ENCODE measurements at places on chromosomes 1 and 21.

- DNase-seq = no peak
These were observed 70.7 kb upstream of the DAB1 start for GRCh38 chr1:57494530-57495079.

- no peak for DNase-seq
These were observed 334.8 kb downstream of the RPS6KC1 start for GRCh38 chr1:213385806-213386324.

GRCh38 chr1:50929376-50929958 lies 30.6 kb downstream of the FAF1 start:
- no peak for DNase-seq

DNA sequence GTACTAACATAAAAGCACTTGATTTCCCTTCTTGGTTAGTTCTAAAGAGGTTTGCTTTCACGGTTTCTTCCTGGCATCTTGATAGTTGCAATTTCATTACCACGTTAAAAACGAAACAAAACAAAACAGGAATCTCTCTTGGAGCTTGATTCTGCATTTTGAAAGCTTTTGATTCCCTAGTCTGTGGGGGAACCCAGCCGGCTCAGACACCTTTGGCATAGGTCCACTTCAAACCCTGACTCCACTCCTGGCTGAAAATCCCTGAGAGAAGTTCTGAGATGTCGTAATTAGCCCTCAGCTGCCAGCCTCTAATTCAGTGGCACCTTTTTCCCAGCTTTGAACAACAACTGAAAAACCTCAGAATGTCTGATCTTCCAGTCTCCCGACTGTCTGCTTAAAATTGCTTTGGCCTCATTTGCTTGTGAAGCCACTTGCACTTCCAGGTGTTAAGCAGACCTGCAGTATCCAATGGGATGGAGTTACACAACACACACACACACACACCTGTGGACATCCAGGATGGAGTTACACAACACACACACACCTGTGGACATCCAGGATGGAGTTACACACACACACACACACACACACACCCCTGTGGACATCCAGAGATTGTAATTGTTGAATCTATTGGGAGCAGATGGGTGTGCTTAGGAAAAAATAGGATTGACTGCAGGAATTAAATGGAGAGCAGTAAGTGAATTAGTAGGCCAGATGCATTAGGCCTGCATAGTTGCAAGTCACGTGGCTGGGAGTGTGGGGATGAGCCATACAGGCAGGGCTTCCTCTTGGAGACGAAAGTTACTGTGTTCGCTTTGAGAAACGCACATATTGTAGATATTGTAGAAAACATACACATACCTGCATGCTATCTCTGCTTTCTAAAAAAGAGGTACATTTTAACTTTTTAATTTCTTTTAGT lies 285.6 kb upstream of the FMN2 start:
- DNase-seq = no peak

GRCh38 chr1:23793861-23794731 lies 3.2 kb downstream of the LYPLA2 start:
- DNase-seq = no peak

DNA sequence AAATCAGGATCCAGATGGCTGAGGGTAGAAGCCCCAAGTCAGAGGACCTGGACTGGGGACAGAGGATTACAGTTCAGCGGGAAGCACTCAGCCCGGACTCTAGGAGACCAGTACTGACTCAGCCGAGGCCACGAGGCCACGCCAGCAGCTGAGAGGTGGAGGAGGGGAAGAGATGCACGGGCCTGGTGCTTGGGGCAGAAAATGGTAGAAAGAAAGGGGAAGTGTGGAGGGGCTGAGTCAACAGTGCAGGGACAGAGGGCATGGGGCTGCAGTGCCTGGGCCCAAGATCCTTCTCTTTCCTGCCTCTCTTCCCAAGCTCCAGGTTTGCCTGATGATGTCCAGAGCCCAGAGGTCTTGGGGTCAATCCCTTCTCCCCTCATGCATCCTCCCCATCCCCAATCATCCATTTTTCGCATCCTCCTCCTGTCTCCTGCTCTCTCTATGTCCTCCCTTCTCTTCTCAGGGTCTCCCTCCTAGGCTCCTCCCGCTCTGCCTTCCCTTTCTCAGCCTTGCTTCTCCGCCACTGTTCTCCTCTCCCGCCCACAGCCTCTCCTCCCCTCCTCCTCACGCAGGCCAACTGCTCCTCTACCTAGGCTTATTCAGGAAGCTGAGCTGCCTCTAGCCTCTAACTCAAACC lies 7.7 kb downstream of the ARHGEF2 start:
- DNase-seq = peak; percentile 79

GRCh38 chr1:176876966-176877515 lies 287.5 kb downstream of the ASTN1 start:
- DNase-seq = no peak

DNA sequence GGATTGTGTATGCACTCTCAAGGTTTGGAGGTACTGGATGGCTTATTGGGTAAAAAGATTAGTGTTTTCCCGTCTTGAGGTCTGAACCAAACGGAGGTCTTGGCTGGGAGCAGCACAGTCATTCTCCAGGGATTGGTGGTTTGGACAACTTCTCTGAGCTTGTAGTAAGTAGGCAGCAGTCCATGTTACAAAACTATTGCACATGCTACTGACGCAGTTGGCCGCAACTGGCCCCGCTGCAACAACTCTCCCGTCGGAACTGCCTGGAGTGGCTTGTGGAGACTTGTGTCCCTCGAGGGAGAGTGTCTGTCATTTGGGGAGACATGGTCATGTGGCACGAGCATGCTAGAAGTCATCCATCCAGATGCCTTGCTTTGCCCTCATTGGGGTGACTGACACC lies 276.0 kb downstream of the TM2D1 start:
- no peak for DNase-seq

- DNase-seq = no peak
These were observed 129.3 kb upstream of the GORAB start for GRCh38 chr1:170402476-170403311.

DNA sequence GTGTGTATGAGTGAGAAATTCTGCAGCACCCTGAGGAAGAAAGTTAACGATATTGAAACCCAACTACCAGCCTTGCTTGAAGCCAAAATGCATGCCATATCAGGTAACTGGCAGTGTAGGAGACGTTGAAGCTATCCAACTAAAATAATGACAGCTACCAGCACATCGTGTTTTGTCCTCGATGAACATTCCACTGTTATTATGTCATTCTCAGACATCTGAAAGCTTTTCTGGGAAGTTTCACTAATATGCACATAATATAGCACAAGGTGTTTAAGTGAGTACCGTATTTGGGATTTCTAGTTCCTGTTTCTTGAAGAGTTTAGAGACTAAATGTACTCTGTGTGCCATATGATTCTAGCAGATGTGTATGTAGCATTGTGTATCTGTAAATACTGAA lies 173.5 kb downstream of the DISC1 start:
- no peak for DNase-seq
